ENCODE measurements at places on chromosomes 4 and X. TPM values are rescaled to one million over a fixed set of nuclear protein-coding genes. Genes with fewer than 3 reads are reported as not detected.
A peak's percentile ranks its signal among the peaks of the same experiment; 100 is the strongest.

The PAGE1 gene
- total RNA-seq = not detected

The PAGE5 gene
- total RNA-seq = not detected

DNA sequence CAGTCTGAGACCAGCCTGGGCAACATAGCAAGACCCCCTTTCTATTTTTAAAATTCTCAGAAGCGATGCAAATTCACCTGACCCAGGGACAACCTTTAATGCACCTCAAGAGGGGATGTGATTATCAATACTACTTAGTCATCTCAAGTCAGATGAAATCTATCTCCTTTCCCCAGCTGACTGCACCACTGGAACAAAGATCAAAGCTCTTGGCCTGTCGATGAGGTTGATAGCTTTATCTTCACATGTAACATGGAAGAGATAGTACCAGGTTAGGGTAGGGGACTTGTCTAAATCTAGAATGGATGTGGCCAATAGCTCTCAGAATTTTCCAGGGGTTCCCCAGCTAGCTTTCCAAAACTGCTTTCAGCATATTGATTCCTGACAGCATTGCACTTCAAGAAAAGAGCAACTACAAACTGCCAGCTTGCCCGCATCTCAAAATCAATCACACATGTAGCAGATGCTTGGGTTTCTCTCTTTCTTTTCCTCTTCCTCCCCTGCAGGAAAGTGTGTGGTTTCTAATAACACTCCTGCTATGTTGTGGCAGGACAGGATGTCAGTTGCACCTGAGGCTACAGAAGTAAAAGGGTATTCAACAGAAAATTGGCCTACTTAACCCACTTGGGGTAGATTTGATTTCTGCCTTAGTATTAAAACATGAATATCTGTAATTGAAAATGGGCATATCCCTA lies 12.2 kb upstream of the TMEM164 start:
- DNase-seq = peak; percentile 11

The NEXMIF gene
- 1.2 TPM for total RNA-seq

- peak; percentile 75 for DNase-seq
Measured at GRCh38 chrX:104922206-104922621, 298.3 kb downstream of the TEX13A start.
